ENCODE measurements at places on chromosomes 12 and 14.

- peak; percentile 21 for DNase-seq
Observed at GRCh38 chr14:23537351-23538049, 14.1 kb downstream of the ZFHX2 start.

DNA sequence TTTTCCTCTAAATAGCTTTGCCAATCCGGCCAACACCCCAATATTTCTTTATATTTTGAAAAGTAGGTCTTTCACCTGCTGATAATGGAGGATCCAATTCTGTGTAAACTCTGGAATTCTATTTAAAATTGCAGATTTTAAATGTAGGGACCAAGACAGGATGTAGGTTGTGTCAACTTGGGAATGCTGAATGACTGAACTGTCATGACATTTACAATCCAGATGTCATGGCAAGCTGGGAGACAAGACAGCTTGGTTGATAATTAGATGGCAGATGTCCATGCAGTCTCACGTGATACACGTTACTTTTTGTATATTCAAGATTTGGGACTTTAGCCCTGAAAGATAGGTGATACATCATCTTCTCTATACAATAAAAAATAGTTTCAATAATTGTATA lies 477.2 kb downstream of the DIO2 start:
- no peak for DNase-seq

GRCh38 chr14:50659327-50659974 lies 8.7 kb downstream of the SAV1 start:
- no peak for DNase-seq

GRCh38 chr14:102078831-102079699 lies 7.8 kb downstream of the HSP90AA1 start:
- no peak for DNase-seq

GRCh38 chr12:76766161-76766560 lies 2.2 kb downstream of the ZDHHC17 start:
- no peak for DNase-seq

- DNase-seq = no peak
Observed at GRCh38 chr12:110109037-110109836, 14.9 kb upstream of the IFT81 start.

- DNase-seq = no peak
Observed at GRCh38 chr14:38808734-38809455, 294.1 kb downstream of the SEC23A start.

DNA sequence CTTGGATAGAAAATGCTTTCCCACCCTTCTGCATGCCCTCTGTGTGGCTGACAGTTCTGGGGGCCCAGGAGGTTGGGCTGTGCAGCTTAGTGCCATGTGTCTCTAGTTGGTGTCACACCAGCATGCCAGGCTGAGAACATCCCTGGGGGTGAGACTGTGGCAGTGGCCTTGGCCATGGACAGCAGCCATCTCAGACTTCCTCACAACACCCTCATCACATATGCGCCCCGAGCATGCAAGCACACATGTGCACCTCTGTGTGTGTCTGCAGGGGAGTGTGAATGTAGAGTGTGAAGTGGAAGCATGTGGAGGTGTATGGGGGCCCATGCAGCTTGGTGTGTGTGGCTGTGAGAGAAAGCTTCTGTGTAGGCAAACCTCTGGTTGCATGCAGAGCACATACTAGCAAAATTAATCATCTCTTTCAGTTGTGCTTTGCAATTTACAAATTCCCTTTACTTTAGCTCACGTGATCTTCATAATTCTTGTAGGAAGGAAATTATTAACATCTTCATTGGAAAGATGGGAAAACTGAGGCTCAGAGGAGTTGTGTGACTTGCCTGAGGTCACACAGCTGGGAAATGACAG lies 8.4 kb downstream of the ASIC1 start:
- no peak for DNase-seq

DNA sequence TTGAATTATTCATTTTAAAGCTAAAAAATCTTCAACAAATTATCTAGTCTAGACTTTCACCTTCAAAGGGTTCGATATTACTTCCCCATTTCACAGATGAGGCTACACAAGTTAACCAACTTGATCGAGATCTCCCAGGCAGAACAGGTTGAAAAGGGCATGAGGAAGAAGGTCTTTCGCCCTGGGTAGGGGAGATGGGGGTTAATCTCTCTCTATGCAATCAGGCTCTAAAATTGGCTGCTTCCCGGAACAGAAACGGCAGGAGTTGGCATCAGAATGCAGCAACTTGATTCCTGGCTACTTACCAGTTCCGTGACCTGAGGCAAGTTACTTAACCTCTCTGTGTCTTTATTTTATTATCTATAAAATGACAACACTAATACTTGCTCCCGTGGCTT lies 2.4 kb upstream of the CISTR start:
- DNase-seq = no peak
